ENCODE measurements at places on chromosomes 6 and 20.

- DNase-seq = no peak
Measured at GRCh38 chr6:105428342-105428957, 25.6 kb upstream of the PREP start.

- DNase-seq = no peak
Measured at GRCh38 chr6:3773678-3774298, 22.3 kb upstream of the PXDC1 start.

GRCh38 chr20:584161-584970, 25.7 kb downstream of the TCF15 start:
- no peak for DNase-seq

- no peak for DNase-seq
Measured at GRCh38 chr6:39381550-39382140, 59.1 kb upstream of the KCNK16 start.

GRCh38 chr6:140009286-140009685, 634.8 kb upstream of the CITED2 start:
- DNase-seq = no peak

GRCh38 chr6:141290941-141291721, 841.6 kb upstream of the GJE1 start:
- no peak for DNase-seq

- DNase-seq = no peak
Measured at GRCh38 chr6:79465381-79465780, 71.8 kb downstream of the LCA5 start.

DNA sequence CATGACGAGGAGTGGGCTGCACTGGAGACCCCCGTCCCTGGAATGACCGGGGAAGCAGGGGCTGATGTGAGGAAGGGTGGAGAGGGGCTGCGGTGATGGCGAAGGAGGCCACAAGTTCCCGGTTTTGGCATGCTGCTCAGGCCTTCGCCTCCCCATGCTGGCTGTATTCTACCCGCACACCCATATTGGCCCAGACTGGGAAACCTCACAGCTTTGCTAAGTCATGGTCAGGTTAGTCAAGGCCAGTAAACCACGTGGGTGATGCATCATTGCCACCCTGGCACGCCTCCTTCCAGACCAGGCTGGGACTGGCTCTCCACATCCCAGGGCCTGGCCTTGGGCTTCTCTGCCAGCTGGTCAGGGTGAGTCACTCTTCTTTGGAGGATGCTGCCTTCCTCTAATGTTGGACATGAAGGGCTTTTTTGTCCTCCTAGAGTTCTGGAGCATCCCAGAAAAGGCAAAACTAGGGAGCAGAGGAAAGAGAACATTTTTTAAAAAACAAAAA, 53.8 kb downstream of the PCNA start:
- no peak for DNase-seq

DNA sequence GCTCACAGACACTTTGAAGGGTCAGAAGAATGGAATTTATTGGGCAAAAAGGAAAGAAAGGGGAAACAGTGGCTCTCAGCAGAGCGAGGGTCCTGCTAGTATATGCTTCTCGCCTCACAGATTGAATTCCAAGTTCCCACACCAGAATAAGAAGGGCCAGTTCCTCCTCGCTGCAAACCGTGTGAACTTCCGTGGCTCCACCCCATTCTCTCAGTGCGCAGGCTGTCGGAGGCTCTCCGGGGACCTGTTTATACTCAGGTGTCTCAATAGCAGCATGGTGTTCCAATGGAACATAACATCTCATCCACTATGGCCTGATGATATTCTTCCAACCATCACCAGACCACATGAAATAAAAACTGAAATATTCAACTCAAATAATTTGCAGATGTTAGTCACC, 4.6 kb downstream of the SAMD3 start:
- no peak for DNase-seq

DNA sequence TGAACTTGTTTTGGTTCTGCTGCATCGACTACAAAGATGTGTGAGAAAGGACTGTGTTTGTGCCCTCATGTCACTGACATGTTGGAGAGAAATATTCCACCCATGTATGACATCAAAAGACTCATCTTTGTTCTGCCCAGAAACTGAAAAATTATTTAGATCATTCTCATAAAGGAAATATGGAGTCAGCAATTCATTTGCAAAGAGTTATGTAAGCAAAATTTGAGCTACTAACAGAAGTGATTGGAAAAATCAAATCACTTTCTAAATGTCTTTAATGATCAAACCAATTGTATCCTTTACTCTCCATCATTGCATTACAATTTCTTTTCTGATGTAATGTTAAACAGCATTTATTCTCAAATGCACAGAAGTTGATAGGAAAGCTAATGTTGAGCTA, 19.3 kb downstream of the ADAT2 start:
- no peak for DNase-seq

GRCh38 chr6:16136621-16137450, 8.0 kb downstream of the MYLIP start:
- DNase-seq = no peak

GRCh38 chr6:127893541-127893940, 7.3 kb downstream of the THEMIS start:
- DNase-seq = peak; percentile 48

- peak; percentile 58 for DNase-seq
Measured at GRCh38 chr20:39004508-39004907, 42.4 kb downstream of the DHX35 start.

DNA sequence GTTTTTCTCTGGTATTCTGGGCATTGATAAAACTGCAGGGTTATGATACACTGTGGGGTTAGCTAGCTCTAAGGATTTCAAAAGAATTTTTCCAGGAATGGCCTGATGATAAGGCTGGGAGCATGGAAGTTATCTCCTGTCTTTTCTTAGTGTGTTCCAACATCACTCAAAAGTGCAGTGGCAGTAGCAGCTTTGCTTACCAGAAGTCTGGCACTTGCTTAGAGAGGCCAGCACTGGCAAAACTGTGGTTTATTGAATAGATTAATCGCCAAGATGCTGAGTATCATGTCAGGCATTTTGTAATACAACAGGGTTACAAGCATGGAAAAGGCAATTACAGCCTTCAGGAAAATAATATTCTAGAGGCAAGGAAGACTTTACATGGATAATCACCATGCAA, 719.5 kb upstream of the GJE1 start:
- DNase-seq = no peak

GRCh38 chr6:431986-432385, 40.4 kb downstream of the IRF4 start:
- peak; percentile 28 for DNase-seq

GRCh38 chr20:52681288-52681687, 290.9 kb upstream of the TSHZ2 start:
- DNase-seq = no peak

DNA sequence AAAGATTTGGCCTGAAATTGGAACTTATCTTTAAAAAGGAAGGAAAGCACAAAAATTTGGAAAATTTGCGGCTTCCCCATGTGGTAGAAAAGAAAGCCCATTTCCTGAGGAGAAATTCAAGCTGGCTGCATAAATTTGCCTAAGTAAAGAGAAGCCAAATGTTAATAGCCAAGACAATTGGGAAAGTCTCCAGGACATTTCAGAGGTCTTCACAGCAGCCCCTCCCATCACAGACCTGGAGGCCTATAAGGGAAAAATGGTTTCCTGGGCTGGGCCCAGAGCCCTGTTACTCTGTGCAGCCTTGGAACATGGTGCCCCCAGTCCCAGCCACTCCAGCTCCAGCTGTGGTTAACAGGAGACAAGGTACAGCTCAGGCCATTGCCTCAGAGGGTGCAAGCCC, 736.5 kb downstream of the HACE1 start:
- no peak for DNase-seq
